HFF-Myc (cell line): ENCODE measurements at places on chromosomes 2 and 18.

DNA sequence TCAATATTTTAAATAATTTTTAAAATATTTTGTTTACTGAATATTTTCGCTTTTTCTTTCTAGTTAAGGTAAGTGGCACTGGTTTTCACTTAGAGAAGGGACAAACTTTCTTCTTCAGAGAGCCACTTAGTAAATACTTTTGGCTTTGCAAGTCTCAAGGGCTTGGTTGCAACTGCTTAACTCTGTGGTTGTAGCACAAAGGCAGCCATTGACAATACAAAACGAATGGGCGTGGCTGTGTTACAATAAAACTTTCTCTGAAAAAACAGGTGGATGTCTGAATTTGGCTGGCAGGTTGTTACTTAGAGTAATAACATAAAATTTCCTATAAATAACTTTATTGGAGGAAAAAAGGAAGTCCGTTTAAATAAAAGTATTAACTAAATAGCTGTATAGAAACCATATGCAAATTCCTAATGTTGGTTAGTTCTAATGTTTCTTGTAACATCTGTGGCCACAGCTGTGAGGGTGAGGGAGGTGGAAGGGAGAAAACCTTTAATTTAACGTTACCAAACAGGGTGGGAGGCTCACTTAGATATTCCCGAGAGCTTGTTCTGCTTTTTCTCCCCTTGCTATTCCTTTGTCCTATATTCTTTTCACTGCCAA lies 62.4 kb upstream of the TNP1 start:
- DNase-seq = no peak

- no peak for DNase-seq
Observed at GRCh38 chr2:167264380-167264779, 376.1 kb downstream of the XIRP2 start.

DNA sequence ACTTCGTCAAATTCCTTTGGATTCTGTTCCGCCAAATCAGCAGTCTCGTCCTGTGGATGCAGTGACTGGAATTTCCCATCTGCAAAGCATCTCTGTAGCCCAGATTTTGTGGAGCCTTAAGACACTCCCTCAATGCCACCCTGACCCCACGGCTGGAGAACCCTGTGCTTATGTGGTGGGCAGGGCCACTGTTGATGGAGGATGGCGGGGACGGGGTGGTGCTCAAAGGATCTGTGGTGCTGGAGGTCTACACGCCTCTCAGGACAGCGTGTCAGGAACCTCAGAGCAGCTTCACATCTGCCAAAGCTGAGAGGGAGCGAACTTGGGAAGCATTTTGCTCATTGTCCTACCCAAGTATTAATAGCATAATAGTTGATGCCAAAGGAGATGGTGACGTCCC lies 200.1 kb downstream of the MGAT5 start:
- no peak for DNase-seq

DNA sequence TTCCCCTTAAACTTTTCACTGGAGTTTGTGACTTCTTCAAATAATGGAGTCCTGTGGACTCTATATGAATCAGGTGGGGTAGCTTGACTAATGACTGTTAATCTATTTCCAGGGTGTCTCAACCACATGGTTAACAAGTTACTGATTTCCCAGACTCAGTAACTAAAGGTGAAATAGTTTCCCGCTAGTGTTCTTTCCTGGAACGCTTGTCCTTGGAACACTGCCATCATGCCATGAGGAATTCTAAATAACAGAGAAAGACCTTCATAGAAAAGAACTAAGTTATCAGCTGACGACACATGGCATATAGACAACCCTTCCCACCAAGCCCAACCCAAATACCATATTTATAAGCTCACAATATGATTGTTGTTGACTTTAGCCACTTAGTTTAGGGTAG lies 1027.9 kb upstream of the FAM98A start:
- DNase-seq = no peak

- no peak for DNase-seq
Observed at GRCh38 chr2:939936-940601, 10.6 kb upstream of the SNTG2 start.

DNA sequence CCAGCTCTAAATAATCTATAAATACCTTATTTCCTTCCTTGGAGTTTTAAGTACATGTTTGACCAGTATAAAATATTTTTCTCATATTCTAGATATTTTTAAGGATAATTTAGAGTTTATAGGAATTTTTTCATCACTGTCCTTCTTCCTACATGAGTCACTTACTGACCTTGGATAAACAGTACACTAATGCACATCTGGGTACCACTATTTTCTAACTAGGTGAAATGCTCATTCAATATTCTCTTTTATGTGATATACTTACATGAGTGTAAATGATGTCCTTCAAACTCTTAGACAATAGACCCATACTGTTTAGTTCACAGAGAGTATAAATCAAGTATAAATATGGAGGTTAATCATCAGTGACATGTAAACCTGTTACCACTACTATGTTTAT lies 1574.2 kb upstream of the ACVR2A start:
- DNase-seq = no peak
